Astrocyte (in vitro differentiated cells and primary cell): ENCODE measurements at places on chromosomes 7 and 10.
A peak's percentile ranks its signal among the peaks of the same experiment; 100 is the strongest.

GRCh38 chr10:75472685-75473084 is 41.3 kb downstream of the LRMDA start:
- DNase-seq: no peak

DNA sequence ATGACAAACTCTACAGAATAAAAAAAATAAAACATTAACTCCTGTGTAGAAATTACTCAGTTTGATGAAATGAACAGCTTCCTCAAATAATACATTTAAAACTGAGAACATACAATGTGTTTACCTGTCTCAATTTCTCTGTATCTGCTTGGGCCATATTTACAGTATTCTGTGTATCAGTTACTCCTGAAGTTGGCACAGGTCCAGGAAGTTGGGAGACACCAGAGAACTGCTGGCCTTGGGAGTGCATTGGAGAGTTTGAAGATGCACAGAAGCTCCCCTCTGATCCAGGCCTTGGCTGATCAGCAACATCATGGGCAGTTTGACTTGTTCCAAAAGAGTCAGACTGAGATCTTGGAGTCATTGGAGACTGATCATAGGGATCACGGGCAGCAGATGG is 155.1 kb downstream of the GALNT11 start:
- DNase-seq: no peak

- no peak for DNase-seq
These were observed 59.6 kb upstream of the LYZL1 start for GRCh38 chr10:29229258-29229705.

- peak; percentile 39 for DNase-seq
These were observed 293.0 kb upstream of the IMMP2L start for GRCh38 chr7:111855161-111855841.

- no peak for DNase-seq
These were observed 156.5 kb downstream of the MDFIC start for GRCh38 chr7:115078386-115078785.

DNA sequence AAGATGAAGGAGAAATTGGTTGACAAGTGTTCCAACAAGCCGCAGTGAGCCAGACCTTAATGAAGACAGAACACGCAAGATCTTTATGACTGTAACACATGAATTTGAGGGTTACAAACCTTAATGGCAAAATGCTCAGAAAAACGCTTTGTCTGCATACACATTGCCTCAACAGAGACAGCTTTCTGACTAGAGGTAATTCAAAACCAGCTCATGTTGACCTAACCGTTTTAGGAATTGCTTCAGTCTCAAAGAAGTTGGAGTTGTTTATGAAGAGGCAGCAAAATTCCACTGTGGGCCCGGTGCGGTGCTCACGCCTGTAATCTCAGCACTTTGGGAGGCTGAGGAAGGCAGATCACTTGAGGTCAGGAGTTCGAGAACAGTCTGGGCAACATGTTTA is 2.2 kb upstream of the GTF2I start:
- no peak for DNase-seq
